ENCODE measurements at places on chromosomes 4 and X.

GRCh38 chr4:158710814-158711213, 12.4 kb downstream of the PPID start:
- no peak overlapping the region for H3K27ac ChIP-seq
- no peak for DNase-seq
- no peaks in the 10 kb centered on the region for H3K4me1 ChIP-seq
- H3K36me3 ChIP-seq, result peaks cover 61% of the 10 kb centered on the region
- no peaks in the 10 kb centered on the region for H3K27me3 ChIP-seq
- no peak overlapping the region for H3K4me3 ChIP-seq

DNA sequence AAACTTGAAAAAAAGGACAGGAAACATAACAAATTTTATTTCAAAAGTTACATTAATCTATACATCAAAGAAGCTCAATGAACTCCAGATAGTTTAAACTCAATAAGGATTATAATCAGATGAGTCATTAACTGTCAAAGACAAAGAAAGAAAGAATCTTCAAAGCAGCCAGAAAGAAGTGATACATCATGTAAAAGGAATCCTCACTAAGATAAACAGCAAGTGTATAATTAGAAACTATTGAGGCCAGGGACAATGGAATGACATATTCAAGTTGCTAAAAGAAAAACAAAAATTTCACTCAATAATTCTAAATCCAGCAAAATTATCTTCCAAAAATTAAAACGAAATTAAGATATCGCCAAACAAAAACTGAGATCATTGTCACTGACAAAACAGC, 161.6 kb upstream of the NWD2 start:
- H3K27ac ChIP-seq, result no peak overlapping the region
- no peaks in the 10 kb centered on the region for H3K36me3 ChIP-seq
- H3K4me3 ChIP-seq, result no peak overlapping the region
- H3K4me1 ChIP-seq, result no peaks in the 10 kb centered on the region

DNA sequence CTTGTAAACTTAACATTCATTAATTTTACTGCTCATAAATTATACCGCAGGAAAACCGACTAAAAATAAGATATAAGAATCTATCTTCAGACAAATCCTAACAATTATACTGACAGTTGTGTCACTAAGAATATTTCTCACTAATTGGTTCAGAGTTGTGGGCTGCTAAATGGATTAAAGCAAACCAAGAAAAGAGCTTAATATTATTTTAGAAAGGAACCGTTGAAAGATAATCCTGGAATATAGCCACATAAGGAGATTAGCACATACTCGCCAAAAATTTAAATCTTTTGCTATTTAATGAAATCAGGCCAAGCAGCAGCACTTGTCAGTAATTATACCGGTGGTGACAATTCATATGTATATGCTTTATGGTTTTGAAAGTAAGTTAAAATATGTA, 132.8 kb downstream of the SLIT2 start:
- H3K27me3 ChIP-seq, result no peaks in the 10 kb centered on the region
- H3K4me3 ChIP-seq, result no peak overlapping the region
- no peaks in the 10 kb centered on the region for H3K36me3 ChIP-seq
- no peak for DNase-seq
- no peaks in the 10 kb centered on the region for H3K4me1 ChIP-seq
- H3K27ac ChIP-seq, result no peak overlapping the region

- no peak overlapping the region for H3K4me3 ChIP-seq
- H3K36me3 ChIP-seq, result peaks cover 22% of the 10 kb centered on the region
- peaks cover 95% of the 10 kb centered on the region for H3K4me1 ChIP-seq
Observed at GRCh38 chr4:1207603-1208265, 35.4 kb upstream of the SPON2 start.

DNA sequence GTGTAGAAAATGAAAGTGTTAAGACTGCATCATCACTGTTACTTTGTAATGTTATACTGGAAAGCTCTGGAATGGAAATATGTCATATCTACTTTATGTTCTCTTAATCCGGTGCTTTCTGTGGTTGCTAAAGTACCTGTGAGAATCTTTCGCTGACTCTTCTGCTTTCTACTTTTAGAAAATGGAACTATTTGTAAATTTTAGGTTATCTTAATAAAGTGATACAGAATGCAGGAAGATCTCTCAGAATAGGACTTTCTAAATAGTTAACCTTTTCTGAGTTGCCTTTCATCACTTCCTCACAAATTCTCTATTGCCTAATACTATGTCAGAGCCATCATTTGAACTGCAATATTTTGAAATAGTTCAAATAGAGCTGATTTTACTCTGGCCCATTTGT, 69.3 kb downstream of the BMP2K start:
- H3K4me1 ChIP-seq, result no peaks in the 10 kb centered on the region
- H3K27me3 ChIP-seq, result no peaks in the 10 kb centered on the region
- H3K4me3 ChIP-seq, result no peak overlapping the region
- H3K27ac ChIP-seq, result no peak overlapping the region

DNA sequence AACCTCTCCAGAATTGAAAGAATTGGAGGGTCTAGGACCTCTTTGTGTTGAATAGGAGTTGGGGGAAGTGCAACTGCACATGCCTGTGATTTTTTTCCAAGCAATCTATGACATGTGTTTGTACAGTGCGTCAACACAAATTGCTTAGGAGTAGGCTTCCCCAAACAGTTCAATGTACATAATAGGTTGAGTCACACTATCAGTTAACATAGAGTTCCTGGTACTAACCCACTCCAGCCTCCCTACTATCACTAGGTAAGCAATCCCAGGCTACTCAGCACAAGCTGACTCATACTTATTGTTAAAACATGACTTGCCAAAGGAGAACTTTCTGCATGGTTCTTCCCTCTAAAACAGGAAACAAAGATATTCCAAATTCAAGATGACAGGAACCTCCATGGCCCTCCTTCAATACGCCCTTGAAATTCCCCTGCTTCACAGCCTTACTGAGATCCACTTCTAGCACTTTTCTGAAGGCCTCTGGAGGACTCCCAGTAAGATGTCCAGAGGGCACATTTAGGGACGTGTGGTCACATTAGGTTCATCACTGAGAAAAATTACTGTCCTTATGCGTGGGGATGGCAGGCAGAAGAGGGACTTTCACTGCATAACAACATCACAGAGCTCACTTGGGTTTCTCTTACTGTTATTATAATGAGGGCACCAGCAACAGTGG, 8.4 kb upstream of the VSIG1 start:
- H3K36me3 ChIP-seq, result no peaks in the 10 kb centered on the region
- no peak overlapping the region for H3K4me3 ChIP-seq
- H3K27me3 ChIP-seq, result no peaks in the 10 kb centered on the region
- no peaks in the 10 kb centered on the region for H3K4me1 ChIP-seq
- H3K27ac ChIP-seq, result peak overlapping the region; percentile 61

- peak overlapping the region; percentile 60 for H3K4me3 ChIP-seq
- H3K27ac ChIP-seq, result peak overlapping the region; percentile 99
- H3K27me3 ChIP-seq, result no peaks in the 10 kb centered on the region
- H3K4me1 ChIP-seq, result peaks cover 69% of the 10 kb centered on the region
- no peaks in the 10 kb centered on the region for H3K36me3 ChIP-seq
Observed at GRCh38 chr4:38667085-38667893, 3.3 kb downstream of the KLF3 start.

GRCh38 chr4:99507349-99507748, 3.5 kb upstream of the C4orf17 start:
- H3K27me3 ChIP-seq, result no peaks in the 10 kb centered on the region
- H3K4me1 ChIP-seq, result no peaks in the 10 kb centered on the region
- no peak overlapping the region for H3K27ac ChIP-seq
- no peak overlapping the region for H3K4me3 ChIP-seq

DNA sequence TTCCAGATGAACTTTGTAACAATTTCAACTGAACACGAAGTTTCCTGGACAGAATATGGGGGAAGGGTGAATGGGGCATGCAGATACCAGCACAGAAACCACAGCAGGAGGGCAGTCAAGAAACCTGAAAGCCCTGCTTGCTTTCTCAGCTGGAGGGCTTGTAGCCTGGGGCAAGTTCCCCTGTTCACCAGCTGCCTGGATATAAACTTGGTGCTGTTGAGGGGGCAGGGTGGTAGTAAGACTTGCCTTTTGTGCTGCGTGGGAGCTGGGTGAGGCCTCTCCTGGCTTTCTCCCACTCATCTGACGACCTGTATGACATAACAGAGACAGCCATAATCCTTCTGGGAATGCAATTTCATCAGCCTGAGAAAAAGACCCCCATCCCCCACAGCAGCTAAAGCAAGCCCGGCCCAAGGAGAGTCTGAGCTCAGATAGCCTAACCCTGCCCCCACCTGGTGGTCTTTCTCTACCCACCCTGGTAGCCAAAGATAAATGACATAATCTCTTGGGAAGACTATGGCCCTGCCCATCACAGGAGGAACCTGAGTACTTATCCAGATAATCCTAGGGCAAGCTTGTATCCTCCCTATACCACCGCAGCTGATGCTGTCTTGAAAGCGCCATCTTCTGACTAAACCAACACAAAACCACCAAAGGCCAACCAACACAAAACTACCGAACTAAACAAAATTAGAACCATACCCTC, 234.3 kb downstream of the LAS1L start:
- DNase-seq, result no peak
- no peaks in the 10 kb centered on the region for H3K36me3 ChIP-seq
- H3K27me3 ChIP-seq, result no peaks in the 10 kb centered on the region
- no peaks in the 10 kb centered on the region for H3K4me1 ChIP-seq

- peaks cover 12% of the 10 kb centered on the region for H3K4me1 ChIP-seq
- DNase-seq, result peak; percentile 24
- H3K4me3 ChIP-seq, result peak overlapping the region; percentile 29
Observed at GRCh38 chrX:131795442-131796229, 227.5 kb upstream of the STK26 start.

- no peaks in the 10 kb centered on the region for H3K4me1 ChIP-seq
- DNase-seq, result no peak
- H3K27ac ChIP-seq, result no peak overlapping the region
- H3K36me3 ChIP-seq, result no peaks in the 10 kb centered on the region
- H3K27me3 ChIP-seq, result no peaks in the 10 kb centered on the region
- no peak overlapping the region for H3K4me3 ChIP-seq
Observed at GRCh38 chr4:43776371-43776770, 672.2 kb downstream of the KCTD8 start.

DNA sequence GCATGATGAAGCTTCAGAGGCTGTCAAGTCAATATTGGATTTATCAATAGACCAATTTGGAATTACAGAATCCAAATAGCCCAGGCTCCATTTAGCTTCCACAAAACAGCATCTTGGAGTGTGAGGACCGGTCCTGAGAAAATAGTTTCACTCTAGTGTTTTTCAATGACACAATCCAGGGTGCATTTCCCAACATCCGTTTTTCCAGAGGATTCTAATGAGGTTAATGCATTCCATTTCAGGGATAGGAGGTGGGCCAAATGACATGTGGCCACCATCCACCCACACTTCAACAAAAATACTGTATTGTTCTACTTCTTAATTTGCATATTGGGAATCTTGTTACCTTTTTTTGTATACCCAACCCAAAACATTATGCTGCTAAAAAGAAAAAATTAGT, 229.8 kb upstream of the LDB2 start:
- no peak overlapping the region for H3K4me3 ChIP-seq
- no peak for DNase-seq
- H3K27ac ChIP-seq, result no peak overlapping the region
- H3K36me3 ChIP-seq, result no peaks in the 10 kb centered on the region
- H3K4me1 ChIP-seq, result no peaks in the 10 kb centered on the region

- H3K27ac ChIP-seq, result peak overlapping the region; percentile 44
- H3K36me3 ChIP-seq, result no peaks in the 10 kb centered on the region
- H3K27me3 ChIP-seq, result peaks cover 9% of the 10 kb centered on the region
- H3K4me3 ChIP-seq, result peak overlapping the region; percentile 60
Observed at GRCh38 chrX:106612393-106612763, 600 bp downstream of the RADX start.

DNA sequence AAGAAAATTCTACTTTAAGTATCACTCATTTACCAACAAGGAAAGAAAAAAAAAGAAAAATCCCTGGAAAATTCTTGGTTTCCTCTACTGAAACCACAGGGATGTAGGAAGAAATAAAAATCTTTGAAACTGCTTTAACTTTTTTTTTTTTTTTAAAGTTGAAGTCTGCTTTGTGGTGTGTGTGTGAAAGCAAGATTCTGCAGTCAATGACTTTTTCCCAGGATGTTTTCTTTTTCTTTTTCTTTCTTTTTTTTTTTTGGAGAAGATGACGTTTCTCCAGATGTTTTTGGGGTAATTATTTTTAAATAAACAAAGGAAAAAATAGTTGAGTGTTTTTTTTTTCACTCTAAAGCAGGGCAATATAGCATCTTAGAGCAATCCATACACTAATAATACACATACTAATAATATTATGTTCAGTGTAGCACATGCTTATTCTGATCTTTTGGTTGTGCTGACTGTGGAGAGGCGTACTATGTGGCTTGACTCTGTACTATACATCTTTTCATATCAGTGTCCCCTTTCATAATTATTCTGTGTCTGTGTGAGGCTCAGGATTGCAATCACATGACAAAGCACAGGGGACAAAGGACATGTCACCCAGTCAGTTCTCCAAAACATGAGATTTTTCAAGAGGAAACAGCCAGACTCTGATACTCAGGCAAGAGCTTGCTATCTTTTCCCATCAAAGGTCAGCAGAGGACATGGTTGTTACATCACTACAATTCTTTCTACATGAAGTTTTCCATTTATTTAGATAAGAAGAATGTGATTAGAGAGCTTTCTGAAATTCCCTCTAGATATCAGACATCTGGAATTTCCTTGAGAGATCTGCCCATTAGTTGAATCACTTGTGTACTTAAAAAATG, 111.0 kb downstream of the PDE5A start:
- no peak overlapping the region for H3K4me3 ChIP-seq
- H3K27ac ChIP-seq, result peak overlapping the region; percentile 57
- peaks cover 56% of the 10 kb centered on the region for H3K36me3 ChIP-seq
- peaks cover 15% of the 10 kb centered on the region for H3K4me1 ChIP-seq

DNA sequence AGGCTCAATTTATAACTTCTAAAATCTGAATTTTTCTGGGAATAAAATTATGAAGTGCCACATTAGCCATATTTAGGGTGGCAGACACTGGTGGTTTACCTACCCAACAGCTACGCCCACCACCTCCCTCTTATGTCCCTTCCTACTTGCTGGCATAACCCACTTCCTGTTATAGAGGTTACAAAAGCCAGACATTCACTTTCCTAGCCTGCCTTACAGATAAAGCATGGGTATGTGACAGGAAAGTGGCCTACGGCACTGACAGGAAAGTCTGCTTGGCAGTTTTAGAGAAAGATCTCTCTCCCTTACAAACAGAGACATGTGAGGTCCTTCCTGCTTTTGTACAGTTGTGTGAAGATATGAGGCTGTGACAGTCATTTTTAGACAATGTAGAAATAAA, 12.4 kb downstream of the DDX53 start:
- no peak overlapping the region for H3K27ac ChIP-seq
- no peaks in the 10 kb centered on the region for H3K36me3 ChIP-seq
- H3K4me3 ChIP-seq, result no peak overlapping the region
- DNase-seq, result peak; percentile 3

DNA sequence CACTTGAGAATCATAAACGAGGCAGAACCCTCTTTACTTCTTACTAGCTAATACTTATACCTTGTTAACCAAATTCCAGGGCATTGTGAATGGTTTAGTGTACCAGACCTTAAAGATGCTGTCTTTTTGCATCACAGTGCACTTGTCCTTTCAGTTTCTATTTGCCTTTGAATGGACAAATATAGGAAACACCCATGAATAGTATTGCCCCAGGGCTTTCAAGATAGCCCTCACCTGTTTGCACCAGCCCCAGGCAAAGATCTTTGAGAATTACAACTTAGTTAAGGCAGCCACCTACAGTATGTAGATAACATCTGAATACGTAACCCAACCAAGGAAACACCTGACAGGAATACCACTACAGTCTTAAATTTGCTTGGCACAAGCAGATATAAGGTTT, 60.8 kb upstream of the CT45A1 start:
- H3K27me3 ChIP-seq, result no peaks in the 10 kb centered on the region
- H3K27ac ChIP-seq, result no peak overlapping the region
- H3K4me1 ChIP-seq, result no peaks in the 10 kb centered on the region
- no peak for DNase-seq
- H3K4me3 ChIP-seq, result no peak overlapping the region
- H3K36me3 ChIP-seq, result no peaks in the 10 kb centered on the region

- H3K4me1 ChIP-seq, result peaks cover 5% of the 10 kb centered on the region
- H3K36me3 ChIP-seq, result no peaks in the 10 kb centered on the region
- H3K4me3 ChIP-seq, result no peak overlapping the region
- H3K27ac ChIP-seq, result no peak overlapping the region
- no peak for DNase-seq
Observed at GRCh38 chr4:183405303-183405702, 39.1 kb upstream of the CDKN2AIP start.

Measured in stomach (tissue), 19 donors.